Glutamatergic neuron (in vitro differentiated cells): ENCODE measurements at places on chromosomes 7 and 10. TPM values are rescaled to one million over a fixed set of nuclear protein-coding genes. Genes with fewer than 3 reads are reported as not detected.

GRCh38 chr7:20359341-20359963 lies 28.8 kb downstream of the ITGB8 start:
- H3K27me3 ChIP-seq = no peaks in the 10 kb centered on the region
- H3K36me3 ChIP-seq = no peaks in the 10 kb centered on the region
- H3K4me1 ChIP-seq = peaks cover 7% of the 10 kb centered on the region
- no peak for DNase-seq
- no peak overlapping the region for H3K4me3 ChIP-seq
- H3K27ac ChIP-seq = no peak overlapping the region

- H3K36me3 ChIP-seq = no peaks in the 10 kb centered on the region
- no peak overlapping the region for H3K27ac ChIP-seq
- DNase-seq = no peak
- no peak overlapping the region for H3K4me3 ChIP-seq
Observed at GRCh38 chr10:98924526-98924925, 311.1 kb downstream of the HPSE2 start.

GRCh38 chr10:79150444-79150754 lies 81.6 kb downstream of the ZMIZ1 start:
- no peaks in the 10 kb centered on the region for H3K36me3 ChIP-seq
- H3K27me3 ChIP-seq = peaks cover 10% of the 10 kb centered on the region
- H3K4me3 ChIP-seq = no peak overlapping the region
- no peak for DNase-seq

GRCh38 chr7:99090771-99091542 lies 53.0 kb downstream of the SMURF1 start:
- DNase-seq = no peak
- H3K4me1 ChIP-seq = peaks cover 20% of the 10 kb centered on the region
- H3K27me3 ChIP-seq = no peaks in the 10 kb centered on the region

DNA sequence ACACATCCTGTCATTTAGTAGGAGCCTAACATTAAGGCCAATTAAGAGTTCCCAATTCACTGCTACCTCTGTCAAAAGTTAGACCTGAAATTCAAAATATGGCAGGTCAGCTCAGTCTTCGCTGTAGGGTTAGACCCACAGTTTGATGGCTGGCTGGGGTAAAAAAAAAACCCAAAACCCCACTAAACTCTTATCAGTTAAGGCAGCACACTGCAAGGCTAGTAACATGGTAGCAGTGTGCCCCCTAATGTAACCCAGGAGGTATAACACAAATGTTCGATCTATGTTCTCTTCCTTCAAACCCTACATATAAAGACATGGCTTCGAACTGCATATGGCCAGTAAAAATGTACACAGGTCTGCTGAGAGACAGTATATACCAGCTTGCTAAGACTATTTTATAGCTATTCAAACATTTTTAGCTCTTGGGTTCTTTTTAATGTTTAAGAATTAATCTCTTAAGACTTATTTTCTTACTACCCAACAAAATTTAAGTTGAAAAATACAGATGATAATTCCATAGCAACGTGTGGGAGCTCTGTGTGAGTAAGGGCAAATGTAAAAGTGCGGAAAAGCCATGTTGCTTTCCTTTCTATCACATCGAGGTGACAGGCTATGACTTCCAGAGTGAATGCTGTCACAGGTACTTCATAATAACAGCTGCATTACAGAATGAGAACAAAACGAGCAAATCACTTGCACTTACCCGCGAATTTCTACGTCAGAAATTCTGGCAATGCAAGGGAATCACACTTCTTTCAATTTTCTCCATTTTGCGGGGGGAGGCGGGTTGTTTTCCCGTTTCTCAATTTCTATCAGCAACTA lies 168.4 kb upstream of the IMMP2L start:
- H3K36me3 ChIP-seq = no peaks in the 10 kb centered on the region
- no peak overlapping the region for H3K4me3 ChIP-seq
- no peak overlapping the region for H3K27ac ChIP-seq
- peaks cover 10% of the 10 kb centered on the region for H3K4me1 ChIP-seq
- peaks cover 2% of the 10 kb centered on the region for H3K27me3 ChIP-seq

DNA sequence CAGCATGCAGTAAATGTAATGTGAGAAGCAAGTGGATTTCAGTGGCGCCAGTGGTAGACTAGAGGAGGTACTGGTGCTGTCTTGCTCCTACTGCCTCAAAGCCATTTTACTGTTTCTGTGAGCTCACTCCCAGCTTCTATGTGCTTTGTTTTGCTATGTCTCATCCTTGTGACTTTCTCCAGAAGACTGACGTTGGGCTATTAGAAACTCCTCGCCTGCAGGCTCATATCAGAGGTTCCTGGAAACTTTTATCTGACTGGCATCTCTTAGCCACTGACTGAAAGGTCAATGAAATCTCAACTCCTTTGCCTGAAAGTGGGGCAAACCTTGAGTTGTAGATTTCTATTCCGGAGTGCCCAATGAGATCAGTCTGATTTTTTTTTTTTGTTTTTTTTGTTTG lies 66.4 kb upstream of the SORCS1 start:
- H3K27ac ChIP-seq = no peak overlapping the region
- no peak overlapping the region for H3K4me3 ChIP-seq
- H3K36me3 ChIP-seq = no peaks in the 10 kb centered on the region
- DNase-seq = no peak
- no peaks in the 10 kb centered on the region for H3K4me1 ChIP-seq

ARF5 gene
- 137 TPM for total RNA-seq

CEP41 gene
- total RNA-seq = 34.7 TPM

C10orf53 gene
- 0.25 TPM for total RNA-seq
